ENCODE measurements at places on chromosomes 4 and X.

- peak; percentile 12 for DNase-seq
These were observed 57.4 kb downstream of the RAPGEF2 start for GRCh38 chr4:159160242-159160641.

GRCh38 chrX:37745354-37745753 lies 34.5 kb upstream of the CYBB start:
- peak; percentile 60 for DNase-seq

DNA sequence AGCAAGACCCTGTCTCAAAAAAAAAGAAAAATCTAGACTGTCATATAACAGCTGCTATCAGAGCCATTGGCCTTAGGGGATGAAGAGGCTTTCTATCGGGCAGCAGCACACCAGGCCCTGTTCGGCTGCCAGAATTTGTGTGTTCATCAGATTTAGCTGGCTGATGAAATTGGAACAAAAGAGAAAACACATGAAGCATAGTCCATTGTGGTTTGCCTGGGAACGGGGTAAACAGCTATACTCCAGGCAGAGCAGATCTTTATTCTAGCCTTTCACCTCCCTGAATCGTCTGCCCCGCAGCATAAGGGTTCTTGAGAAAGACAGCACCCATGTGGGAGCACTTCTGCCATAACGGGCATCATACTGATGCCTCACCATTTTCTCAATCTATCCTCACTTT lies 11.6 kb downstream of the TKTL1 start:
- DNase-seq = no peak

DNA sequence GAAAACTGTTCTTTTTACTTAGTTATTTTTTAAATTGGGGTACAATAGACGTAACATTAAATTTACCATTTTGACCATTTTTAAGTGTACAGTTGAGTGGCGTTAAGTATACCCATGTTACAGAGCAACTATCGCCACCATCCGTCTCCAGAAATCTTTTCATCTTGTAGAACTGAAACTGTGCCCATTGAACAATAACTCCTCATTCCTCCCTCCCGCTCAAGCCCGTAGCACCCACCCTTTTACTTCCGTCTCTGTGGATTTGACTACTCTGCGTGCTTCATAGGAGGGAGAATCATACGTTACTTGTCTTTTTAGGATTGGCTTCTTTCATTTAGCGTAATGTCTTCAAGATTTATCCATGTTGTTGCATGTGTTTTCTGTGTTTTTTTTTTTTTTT lies 55.3 kb downstream of the TMEM131L start:
- no peak for DNase-seq

- DNase-seq = no peak
These were observed 118.0 kb upstream of the PPARGC1A start for GRCh38 chr4:24007860-24008261.

- DNase-seq = no peak
These were observed 49.6 kb downstream of the DKK2 start for GRCh38 chr4:106986486-106986885.

DNA sequence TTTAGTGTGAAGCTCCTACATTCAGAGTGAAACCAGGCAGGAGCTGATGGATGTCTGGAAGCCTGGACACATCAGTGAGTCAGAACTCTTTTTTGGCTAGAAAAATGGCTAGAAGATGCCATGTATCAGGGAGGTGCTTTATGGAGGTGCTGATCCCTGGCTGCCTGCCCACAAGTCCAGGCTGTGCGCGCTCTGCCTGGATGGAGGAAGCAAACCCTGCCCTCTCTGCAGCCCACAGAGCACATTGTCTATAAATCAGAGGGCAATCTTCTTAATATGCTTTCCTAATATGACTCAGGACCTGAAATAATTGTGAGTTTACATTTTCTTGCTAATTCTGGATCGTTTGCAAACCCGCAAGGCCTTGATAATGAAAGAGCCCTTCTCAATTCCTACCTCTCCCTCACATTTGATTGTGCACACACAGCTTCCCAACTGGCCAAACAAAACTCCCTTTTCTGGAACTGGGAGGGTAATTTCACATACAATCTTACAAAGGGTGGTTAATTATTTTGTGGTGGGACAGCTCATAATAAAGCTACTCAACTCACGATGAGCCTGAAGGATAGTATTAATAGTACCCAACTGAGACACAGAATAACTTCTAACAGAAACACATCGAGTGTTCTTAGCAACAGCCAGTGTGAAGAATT lies 11.7 kb downstream of the MFAP3L start:
- no peak for DNase-seq

- DNase-seq = no peak
These were observed 219.5 kb downstream of the TMEM47 start for GRCh38 chrX:34437586-34437985.

GRCh38 chrX:39613997-39614679 lies 483.6 kb downstream of the BCOR start:
- no peak for DNase-seq

DNA sequence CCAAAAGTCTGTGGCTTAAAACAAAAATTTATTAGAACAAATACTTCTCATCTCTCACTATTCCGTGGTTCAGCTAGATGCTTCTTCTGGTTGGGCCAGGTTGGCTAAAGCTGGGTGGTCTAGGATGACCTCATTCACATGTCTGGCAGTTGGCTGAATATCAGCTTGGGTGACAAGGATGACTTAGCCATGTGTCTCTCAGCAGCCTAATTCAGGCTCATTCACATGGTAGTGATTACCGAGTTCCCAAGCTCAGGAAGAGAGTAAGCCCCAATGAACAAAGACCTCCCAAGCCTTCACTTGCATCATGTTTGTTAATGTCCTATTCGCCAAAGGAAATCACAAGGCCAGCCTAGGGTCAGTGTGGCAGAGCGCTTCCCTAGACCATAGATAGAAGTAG lies 119.4 kb downstream of the FANCB start:
- DNase-seq = no peak

- DNase-seq = no peak
These were observed 242.4 kb downstream of the FRAS1 start for GRCh38 chr4:78299565-78299972.

DNA sequence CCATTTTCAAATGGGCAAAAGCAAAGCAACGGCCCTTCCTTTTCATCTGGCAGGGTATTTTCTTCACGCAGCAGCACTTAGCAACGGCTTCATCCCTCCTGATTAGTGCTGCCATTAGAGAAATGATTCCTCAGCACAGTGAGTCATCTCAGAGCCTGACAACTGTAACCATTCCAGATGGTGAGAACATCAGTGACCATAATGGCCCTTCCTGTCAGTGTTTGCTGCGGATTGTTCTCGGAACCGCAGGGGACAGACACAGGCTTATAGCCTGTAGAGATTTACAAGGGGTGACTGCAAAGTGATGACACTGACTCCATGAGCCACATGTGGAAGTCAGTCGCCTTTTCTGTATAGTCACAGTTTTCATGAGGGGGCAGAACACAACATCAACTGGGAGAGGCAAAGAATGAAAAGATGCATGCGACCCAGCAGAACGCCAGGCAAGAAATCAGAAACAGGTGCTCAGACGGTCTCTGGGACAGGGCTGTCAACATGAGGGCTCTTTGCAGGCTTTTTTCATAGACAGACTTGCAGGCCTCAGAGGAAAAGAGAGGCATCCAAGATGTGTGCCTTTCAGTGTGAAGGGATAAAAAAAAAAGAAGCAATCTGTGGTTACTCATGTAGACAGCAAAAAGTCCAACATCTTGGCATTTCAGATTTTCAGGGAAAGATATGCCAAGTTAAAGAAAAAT lies 69.9 kb upstream of the FBXW7 start:
- peak; percentile 46 for DNase-seq

GRCh38 chrX:32483534-32484136 lies 727.7 kb downstream of the DMD start:
- peak; percentile 2 for DNase-seq

DNA sequence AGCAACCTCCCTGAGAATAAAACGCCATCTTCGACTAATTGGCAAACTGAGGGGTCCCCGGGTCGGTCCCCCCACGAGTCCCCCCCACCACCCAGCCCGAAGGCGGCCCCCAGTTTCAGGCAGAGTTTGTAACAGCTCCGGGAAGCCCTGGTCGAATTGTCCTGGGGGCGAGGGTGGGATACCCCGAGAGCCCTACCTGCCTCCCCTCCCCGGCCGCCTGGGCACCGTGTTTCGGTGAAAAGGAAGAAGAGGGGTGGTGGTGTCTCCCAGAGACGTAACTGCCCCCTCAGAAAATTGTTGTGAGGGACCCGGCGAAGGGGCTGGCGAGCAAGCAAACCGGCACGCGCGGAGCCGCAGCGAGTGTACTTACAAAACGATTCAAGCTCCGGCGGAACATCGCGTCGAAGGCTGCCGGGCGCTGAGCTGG lies 1.2 kb downstream of the ATP11C start:
- DNase-seq = no peak

DNA sequence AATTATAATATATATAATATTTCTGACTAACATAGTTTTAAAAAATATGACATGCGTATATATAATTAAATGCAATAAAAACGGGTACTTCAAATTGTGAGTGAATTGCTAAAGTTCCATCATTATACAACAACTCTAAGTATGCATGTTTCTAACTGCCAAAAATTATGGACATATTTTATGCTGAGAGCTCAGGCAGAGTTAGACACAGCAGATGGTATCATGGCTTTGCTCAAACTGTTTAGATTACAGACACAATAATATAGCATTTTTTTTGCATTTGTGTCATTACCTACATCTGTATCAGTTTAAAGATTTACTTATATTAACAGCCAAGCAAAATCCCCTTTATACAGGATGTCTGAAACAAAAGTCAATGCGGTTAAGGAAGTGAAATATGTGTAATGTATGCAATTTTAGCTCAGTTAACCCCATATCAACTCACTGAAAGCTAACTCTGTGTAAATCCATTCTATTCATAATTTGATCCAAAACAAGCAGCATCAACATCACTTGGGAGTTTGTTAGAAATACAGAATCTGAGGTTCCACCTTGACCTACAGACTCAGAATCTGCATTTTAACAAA lies 119.1 kb upstream of the CNKSR2 start:
- no peak for DNase-seq

DNA sequence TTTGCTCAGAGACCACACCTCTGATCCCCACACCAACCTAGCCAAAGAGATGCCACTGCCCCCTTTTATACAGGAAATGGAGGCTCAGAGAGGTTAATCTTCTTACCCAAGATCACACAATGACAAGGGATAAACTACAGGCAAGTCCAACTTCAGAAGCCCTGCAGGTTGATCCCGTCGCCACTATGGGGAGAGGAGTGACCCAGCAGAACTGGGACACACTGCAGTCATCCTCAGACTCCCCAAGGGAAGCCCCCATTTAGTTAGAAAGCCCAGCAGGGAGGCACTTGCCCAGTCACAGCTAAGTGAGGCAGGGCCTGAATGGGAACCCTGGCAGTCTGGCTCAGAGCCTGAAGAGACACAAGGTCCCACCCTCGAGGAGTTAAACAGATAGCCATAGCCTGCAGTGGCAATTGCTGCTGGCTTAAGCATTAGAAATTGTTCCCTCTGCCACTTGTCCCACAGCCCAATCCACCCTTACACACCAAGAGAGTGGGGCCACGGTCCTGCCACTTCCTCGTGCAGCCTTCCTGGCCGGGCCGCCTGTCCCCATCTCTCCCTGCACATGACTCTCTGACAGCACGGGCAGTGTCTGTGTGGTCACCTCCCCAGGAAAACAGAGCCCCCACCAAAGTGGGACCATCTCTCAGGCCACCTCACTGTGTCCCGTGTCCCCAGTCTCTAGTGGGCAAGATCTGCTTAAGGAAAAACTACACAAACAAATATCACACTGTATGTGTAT lies 2.7 kb downstream of the JAKMIP1 start:
- DNase-seq = no peak

DNA sequence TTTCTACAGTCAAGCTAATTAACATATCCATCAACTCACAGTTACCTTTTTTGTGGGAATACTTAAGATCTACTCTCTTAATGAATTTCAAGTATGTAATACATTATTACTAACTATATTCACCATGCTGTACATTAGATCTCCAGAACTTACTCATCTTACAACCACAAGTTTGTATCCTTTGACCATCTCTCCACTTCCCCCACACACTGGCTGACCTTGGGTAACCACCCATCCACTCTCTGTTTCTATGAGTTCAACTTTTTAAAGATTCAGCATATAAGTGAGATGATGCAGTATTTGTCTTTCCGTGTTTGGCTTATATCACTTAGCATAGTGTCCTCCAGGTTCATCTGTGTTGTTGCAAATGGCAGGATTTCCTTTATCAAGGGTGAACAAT lies 30.5 kb upstream of the MAGED1 start:
- DNase-seq = no peak

DNA sequence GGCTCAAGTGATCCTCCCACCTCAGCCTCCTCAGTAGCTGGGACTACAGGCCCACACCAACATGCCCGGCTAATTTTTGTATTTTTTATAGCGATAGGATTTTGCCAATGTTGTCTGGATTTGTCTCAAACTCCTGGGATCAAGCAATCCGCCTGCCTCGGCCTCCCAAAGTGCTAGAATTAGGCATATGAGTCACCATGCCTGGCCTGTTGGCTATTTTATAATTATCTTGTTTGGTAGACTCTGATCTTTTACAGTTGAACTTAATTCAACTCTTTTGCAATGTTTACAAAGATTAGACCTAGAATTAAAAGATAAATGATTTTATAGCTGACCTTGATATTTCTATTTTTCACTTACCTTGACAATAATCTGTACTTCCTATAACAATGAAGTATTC lies 18.0 kb downstream of the DCK start:
- no peak for DNase-seq

DNA sequence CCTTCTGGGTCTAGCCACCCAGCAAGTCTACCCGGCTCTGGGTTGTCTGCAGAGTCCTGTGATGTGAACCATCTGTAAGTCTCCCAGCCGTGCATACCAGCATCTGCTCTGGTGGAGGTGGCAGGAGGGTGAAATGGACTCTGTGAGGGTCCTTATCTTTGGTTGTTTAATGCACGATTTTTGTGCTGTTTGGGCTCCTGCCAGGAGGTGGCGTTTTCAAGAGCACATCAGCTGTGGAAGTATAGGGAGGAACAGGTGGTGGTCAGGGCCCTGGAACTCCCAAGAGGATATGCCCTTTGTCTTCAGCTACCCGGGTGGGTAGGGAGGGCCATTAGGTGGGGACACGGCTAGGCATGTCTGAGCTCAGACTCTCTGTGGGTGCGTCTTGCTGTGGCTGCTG lies 66.5 kb upstream of the ZFP42 start:
- no peak for DNase-seq

- DNase-seq = peak; percentile 20
These were observed 19.1 kb upstream of the ZXDA start for GRCh38 chrX:57929373-57929772.

DNA sequence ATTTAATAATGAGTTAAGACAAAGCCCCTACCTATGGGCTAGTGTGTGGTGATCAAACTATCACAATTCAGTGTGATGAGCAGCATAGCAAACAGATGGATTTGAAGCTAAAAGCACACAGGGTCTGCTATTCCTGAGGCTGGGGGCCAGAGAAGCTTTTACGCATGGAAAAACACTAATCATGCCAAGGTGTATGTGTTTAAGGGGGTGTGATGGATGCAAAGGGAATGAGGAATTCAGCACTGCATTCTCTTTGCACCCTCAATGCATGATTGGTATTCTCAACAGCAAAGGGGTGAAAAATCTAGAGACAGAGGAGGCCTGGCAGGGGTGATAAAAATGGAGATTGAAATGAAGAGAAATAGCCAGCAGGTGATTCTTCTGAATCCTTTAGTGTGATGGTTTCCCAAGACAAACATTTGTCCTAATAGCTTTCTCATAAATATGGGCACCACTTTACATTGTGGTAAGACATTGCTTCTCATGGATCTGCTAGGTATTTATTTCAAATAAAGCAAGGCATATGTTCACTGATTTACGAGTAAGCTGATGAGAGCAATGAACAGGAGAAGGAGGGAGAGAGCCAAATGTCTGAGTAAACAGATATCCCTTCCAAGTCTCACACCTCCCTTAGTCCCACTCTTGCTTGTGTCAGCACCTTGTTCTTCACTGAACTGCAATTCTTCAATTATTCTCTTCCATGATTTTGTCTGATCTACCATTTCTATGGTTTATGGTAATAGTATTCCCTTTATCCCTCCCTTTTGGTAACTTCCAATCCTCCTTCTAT lies 15.7 kb downstream of the C1QTNF7 start:
- no peak for DNase-seq

Measured in AG08396 (cell line).